CD14-positive monocyte (primary cell): ENCODE measurements at places on chromosomes 2 and 18. TPM values are rescaled to one million over a fixed set of nuclear protein-coding genes. Genes with fewer than 3 reads are reported as not detected.

Gene SKOR2
- not detected for polyA plus RNA-seq

Gene C1QL2
- not detected for polyA plus RNA-seq

Gene KCNIP3
- polyA plus RNA-seq = not detected in 2 replicates

Gene SEC11C
- 98.4 TPM for polyA plus RNA-seq

Gene TMEM169
- polyA plus RNA-seq = 0.74 TPM

Gene THSD7B
- polyA plus RNA-seq = not detected

Gene RESP18
- not detected for polyA plus RNA-seq

Gene FTCDNL1
- 2.3 and 2.4 TPM in 2 replicates for polyA plus RNA-seq

Gene CIB4
- not detected for polyA plus RNA-seq

Gene NAB1
- 3.1 TPM for polyA plus RNA-seq

DNA sequence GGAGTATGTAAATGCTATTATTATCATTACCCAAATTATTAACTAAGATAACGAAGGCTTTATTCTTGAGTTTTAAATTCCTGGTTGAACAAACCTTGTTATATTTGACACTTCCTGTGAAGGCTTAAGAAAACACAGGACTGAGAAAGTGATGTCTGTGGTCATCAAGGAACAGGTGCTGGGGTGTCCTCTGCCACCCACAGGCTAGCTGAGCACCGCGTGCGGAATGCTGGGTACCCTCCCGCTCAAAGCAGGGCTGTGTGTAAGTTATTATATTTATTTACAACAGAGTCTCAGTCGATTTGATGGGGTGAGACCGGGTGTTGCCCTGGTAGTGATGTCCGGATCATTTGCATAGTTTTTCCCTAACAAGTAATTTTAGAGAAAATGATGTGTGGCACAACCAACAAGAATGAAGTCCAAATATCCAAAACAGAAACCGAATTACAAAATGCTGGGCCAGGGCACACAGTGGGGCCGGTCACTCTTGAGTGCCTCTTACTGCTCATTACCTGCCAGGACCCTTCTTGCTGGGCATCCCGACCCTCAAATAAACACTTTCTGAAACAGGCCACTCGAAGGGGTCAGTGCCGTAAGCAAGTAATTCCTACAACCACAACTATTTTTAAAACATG is 49.2 kb downstream of the TMEM18 start:
- no peak for DNase-seq

DNA sequence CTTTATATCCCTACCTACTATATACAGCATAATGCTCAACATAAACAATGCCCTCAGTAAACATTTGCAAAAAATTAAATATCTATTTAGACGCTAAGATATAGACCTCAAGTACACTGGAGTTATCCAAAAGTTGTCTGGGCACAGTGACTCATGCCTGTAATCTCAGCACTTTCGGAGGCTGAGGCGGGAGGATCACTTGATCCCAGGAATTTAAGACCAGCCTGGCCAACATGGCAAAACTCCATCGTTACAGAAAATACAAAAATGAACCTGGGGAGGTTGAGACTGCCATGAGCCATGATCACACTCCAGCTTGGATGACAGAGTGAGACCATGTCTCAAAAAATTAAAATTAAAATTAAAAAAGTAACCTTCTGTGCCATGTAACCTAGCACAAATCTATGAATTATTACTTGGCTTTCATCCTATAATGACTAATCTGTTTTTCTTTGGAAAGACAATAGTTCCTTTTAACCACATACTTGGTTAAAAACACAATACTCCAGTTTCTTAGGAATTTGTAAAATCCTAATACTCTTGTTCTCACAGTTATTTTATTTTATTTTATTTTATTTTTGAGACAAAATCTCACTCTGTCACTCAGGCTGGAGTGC is 6.7 kb upstream of the TNFAIP6 start:
- no peak for DNase-seq

DNA sequence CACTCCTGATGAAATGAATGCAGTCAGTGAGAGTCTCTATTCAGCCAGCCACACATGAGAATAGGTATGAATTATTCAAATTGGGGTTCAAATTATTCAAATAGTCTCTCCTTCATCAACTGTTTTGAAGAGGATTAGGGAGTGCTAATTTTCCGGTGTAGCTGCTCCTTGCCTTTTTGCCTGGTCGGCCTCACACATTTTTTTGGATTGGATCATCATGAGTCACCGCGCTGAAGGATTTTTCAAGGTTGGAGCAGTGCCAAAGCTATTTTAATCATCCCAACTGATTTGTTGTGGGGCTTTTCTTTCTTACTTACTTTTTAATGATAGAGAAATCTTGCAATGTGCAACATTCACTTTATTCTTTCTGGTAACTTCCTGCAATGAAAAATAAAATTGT is 2.4 kb upstream of the DTNA start:
- DNase-seq = no peak

- peak; percentile 54 for DNase-seq
These were observed 494 bp downstream of the ANKZF1 start for GRCh38 chr2:219230059-219230540.

GRCh38 chr2:8242739-8243138 is 439.1 kb upstream of the ID2 start:
- DNase-seq = peak; percentile 32

GRCh38 chr2:43762286-43762685 is 11.6 kb upstream of the DYNC2LI1 start:
- DNase-seq = no peak

- DNase-seq = peak; percentile 16
These were observed 479 bp downstream of the RAB11FIP5 start for GRCh38 chr2:73112026-73112912.

DNA sequence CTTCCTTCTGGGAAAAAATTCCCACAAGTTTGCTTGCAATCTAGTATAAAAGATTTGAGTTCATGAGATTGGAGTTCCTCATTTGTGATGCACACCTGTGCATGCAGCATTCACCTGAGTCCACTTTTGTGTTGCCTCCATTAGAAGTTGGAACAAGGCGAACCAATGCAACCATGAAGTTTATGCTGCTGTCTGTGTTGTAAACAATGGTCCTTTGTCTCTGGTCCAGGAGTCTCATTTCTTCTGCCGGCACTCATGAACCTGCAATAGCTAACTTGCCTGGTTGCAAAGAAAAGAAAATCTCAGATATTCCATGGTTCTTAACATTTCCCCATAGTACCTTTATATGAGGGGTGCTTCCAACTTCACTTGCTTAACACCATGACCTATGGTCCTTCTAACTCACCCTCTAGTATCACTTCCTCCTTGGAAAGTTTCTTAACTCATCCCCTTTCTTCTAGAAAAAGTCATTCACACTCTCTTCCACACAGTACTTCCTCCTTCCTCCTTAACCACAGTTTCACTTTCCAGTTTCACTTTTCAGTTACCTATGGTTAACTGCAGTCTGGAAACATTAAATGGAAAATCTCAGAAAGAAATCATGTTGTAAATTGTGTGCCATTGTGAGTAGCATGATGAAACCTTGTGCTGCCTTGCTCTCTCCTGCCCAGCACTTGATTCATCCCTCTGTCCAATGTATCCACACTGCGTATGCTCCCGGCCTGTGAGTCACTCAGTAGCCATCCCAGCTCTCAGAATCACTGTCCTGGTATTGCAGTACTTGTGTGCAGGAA is 128.8 kb upstream of the TRIB2 start:
- peak; percentile 97 for DNase-seq

GRCh38 chr2:203399031-203399430 is 70.8 kb downstream of the ABI2 start:
- DNase-seq = no peak

- DNase-seq = no peak
These were observed 127.8 kb downstream of the FMNL2 start for GRCh38 chr2:152462779-152463178.

GRCh38 chr2:127695491-127696472 is 5.5 kb upstream of the SFT2D3 start:
- DNase-seq = peak; percentile 80

- DNase-seq = no peak
These were observed 77.3 kb downstream of the KCTD1 start for GRCh38 chr18:26471027-26471426.

DNA sequence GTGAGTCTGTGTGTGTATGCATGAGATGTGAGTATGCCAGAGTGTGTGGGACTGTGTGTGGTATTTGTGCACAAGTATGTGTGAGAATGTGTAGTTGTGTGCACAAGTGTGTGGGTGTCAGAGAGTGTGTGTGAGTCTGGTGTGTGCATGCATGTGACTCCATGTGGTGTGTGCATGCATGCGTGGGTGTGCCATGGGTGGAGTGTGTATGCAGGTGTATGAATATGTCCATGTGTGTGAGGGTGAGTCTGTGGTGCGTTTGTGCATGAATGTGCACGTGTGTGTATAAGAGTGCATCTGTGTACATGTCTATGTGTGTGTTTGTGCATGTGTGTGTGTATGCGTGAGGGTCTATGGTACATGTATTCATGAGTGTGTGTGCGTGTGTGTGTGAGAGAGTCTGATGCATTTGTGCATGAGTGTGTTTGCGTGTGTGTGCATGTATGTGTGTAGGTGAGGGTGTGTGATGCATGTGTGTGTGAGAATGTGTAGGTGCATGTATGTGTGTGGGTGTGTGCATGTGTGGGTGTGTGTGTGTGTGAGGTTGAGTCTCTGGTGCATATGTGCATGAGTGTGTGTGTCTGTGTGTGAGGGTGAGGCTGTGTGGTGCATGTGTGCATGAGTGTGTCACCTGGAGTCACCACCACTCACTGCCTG is 226.8 kb downstream of the LDLRAD4 start:
- no peak for DNase-seq

DNA sequence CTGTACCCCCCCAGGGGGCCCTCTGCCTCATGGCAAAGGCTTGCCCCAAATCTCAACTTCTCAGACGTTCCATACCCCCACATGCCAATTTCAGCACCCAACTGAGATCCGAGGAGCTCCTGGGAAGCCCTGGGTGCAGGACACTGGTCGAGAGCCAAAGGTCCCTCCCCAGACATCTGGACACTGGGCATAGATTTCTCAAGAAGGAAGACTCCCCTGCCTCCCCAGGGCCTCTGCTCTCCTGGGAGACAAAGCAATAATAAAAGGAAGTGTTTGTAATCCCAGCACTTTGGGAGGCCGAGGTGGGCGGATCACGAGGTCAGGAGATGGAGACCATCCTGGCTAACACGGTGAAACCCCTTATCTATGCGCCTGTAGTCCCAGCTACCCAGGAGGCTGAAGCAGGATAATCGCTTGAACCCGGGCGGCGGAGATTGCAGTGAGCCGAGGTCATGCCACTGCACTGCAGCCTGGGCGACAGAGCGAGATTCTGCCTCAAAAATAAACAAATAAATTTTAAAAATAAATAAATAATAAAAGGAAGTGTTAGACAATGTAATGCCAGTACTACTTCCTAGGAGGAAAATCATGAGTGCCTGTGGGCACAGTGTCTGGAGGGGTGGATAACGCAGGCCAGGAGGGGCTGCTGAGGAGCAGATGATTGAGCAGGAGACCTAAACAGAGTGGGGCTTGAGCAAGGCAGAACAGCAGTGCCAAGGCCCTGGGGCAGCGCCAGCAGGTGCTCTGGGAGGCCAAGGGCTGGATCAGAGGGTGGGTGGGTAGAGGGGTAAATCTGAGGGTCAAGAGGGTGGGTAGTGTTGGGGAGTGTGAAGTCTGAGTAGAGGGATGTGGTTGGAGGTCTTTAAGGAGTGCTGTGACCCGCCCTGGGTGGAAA is 4.0 kb downstream of the ALPP start:
- no peak for DNase-seq

DNA sequence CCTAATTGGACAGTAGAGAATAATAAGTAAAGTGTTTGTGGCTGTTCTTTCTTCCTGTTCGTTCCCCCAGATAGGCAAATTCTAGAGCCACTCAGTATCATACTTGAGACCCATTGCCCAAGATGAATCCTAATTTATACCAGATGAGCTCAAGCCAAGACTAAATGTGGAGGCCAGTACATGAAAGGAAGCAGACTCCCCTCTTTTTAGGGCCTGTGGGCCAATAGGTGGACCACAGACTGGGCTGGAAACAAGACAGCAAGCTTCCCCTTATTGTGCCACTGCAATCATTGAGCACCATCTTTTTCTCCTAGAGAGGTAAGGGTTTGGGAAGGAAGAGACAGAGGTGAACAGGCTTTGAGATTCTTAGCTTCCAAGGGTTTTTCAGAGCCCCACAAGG is 141.9 kb downstream of the MGAT5 start:
- no peak for DNase-seq

- no peak for DNase-seq
These were observed 219.7 kb upstream of the EPHA4 start for GRCh38 chr2:221791844-221792243.

DNA sequence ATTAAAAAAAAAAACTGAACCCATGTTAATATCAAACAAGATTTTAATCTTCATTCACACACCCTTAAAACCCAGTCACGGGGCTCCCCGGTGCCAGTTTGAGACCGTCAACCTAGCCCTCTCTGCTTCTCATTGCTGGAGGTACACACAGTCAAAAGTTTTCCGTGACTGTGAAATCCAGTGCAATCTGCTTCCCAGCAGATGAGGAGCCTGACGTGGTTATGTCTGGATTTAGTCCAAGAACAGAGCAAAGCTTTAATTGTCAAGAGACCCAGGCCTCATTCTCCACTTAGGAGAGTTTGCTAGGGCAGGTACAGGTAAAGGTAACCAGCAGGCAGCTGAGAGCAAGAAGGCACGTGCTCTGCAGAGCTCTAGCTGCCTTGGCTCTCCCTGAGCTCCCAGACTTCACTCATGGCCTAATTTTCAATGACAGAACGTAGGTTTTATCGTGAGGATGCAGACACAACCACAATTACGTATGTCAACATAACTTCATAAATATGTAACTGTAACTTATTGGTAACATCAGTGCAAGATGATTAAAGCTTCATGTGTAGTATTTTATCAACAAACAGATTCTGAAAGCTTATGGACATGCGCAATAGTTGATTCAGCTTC is 56.3 kb downstream of the SLC16A14 start:
- no peak for DNase-seq

- peak; percentile 41 for DNase-seq
These were observed at the start of gene NRP2 for GRCh38 chr2:205682239-205682970. TSS of gene NRP2 (plus strand) at chr2:205682501. CDS start at chr2:205683291, 790 bp downstream.

- DNase-seq = no peak
These were observed 105.9 kb upstream of the TGFA start for GRCh38 chr2:70659551-70659950.

GRCh38 chr2:155145758-155146229 is 447.3 kb downstream of the KCNJ3 start:
- DNase-seq = no peak

DNA sequence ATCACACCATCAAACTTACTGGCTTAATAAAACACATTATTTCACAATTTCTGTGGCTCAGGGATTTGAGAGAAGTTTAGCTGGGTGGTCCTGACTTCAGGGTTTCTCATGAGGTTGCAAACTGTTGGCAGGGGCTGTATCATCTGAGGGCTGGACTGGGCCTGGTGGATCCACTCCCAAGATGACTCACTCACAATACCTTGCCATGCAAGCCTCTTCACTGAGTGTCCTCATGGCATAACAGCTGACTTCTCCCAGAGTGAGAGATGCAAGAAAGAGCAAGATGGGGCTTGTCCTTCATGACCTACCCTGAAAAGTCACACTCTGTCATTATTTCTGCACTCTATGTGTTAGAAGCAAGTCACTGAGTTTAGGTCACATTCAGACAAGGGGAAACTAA is 73.8 kb downstream of the AQP4 start:
- DNase-seq = no peak

DNA sequence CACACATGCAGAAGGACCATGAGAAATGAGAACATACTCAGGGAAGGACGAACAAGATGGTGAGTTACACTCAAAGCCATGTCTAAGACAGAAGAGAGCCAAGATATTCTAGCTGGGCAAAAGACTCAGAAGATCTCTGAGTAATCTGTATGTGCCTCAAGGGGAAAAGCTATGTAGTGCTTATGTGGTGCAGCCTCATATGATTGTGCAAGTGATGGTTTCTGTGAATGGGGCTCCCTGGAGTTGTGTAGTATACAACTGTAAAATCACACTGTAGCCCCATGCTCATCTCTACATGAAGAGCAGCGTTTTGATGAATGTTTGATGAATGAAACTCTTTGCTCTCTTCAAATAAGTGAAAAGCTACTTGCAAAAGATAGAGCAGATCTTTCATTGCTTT is 57.5 kb downstream of the OSR1 start:
- DNase-seq = no peak
